ENCODE measurements at places on chromosomes 11 and 22. TPM values are rescaled to one million over a fixed set of nuclear protein-coding genes. Genes with fewer than 3 reads are reported as not detected.

The DCDC1 gene
- 0.27 TPM for total RNA-seq

GRCh38 chr22:48929276-48929790 is 898.3 kb downstream of the BRD1 start:
- H3K36me3 ChIP-seq, result no peaks in the 10 kb centered on the region
- H3K27ac ChIP-seq, result no peak overlapping the region
- peaks cover 20% of the 10 kb centered on the region for H3K27me3 ChIP-seq

The CRYBA4 gene
- total RNA-seq, result 0.36 TPM

DNA sequence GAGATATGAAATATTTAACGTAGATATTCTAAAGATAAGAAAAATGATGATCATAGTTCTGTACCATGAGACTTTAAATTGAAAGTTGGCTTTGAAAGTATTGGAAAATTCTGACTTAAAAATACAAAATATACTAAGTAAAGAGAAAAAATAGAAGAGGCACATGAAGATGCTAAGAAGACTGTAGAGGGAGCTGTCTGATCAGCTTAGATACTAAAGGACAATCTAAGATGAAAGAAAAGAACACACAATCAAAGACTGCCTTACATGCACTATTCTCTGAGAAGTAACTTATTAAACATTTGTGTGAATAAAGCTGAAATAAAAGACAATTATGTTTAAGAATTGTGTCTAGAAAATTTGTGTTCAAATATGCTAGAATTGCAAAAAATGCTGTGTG is 55.1 kb downstream of the RBMXL2 start:
- H3K36me3 ChIP-seq, result no peaks in the 10 kb centered on the region
- no peaks in the 10 kb centered on the region for H3K4me1 ChIP-seq
- H3K4me3 ChIP-seq, result no peak overlapping the region

GRCh38 chr11:102518296-102519094 is 12.1 kb downstream of the MMP7 start:
- no peak overlapping the region for H3K27ac ChIP-seq
- H3K4me3 ChIP-seq, result no peak overlapping the region
- peaks cover 8% of the 10 kb centered on the region for H3K27me3 ChIP-seq
- no peaks in the 10 kb centered on the region for H3K36me3 ChIP-seq

The SPECC1L gene
- 27.7 TPM for total RNA-seq

DNA sequence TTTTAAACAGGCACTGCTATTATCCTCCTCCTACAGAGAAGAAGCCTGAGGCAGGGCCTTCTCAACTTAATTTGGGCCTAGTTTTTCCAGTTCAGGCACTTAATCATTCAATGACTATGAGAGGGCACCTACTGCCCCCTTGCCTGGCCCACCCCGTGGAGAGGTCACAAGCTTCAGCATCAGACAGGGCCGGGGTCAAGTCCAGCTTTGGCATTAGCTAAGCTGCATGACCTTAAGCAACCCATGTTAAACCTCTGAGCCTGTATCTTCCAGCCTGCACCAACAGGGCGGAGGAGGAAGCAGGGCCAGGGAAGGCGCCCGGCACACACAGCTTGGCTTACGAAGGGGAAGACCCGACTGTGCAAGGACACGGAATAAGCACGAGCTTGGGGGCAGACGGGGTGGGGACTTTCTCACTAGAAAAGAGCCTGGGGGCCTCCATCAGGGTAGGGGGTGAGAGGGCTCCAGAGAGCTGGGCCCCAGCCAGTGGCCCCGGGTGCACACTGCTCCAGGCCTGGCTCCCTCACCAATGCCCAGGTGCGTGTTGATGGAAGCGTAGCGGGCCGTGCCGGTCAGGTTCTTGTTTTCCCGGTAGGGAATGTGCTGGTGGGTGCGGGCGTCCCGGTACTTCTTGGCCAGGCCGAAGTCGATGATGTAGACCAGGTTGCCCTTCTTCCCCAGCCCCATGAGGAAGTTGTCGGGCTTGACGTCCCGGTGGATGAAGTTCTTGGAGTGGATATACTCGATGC is 16.9 kb downstream of the CSNK1E start:
- no peak overlapping the region for H3K27ac ChIP-seq
- no peak overlapping the region for H3K4me3 ChIP-seq
- no peaks in the 10 kb centered on the region for H3K27me3 ChIP-seq
- peaks cover 12% of the 10 kb centered on the region for H3K4me1 ChIP-seq

All from activated CD4-positive, alpha-beta memory T cell treated with anti-CD3 and anti-CD28 coated beads for 36 hours (primary cell).